ENCODE measurements at places on chromosomes 1 and 21.

GRCh38 chr1:231286603-231287002, 45.6 kb downstream of the GNPAT start:
- no peak for DNase-seq

DNA sequence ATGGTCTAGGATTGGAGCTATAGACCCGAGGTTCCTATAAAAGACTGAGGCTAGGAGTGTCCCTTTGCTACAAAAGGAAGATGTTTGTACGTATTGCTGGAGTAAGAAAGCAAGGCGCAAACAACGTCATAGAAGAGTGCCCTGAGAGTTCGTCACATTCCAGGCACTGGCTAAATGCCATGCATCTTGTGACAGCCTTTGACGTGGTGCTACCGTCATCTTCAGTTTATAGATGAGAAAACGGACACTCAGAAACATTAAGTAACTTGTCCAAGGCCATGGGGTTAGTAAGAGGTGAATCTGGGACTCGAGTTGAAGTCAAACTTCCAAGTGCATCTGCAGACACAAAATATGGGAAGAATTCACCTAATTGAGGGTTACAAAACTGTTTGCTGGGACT, 104.2 kb upstream of the SLC45A1 start:
- no peak for DNase-seq

- peak; percentile 5 for DNase-seq
Measured at GRCh38 chr21:37758982-37759381, 157.3 kb downstream of the KCNJ6 start.

- no peak for DNase-seq
Measured at GRCh38 chr1:179547021-179547535, 28.7 kb downstream of the NPHS2 start.
